ENCODE measurements at places on chromosomes 5 and 9. TPM values are rescaled to one million over a fixed set of nuclear protein-coding genes. Genes with fewer than 3 reads are reported as not detected.

The SLC25A46 gene
- total RNA-seq, result 79.6 TPM

The PCDHA1 gene
- total RNA-seq, result not detected

The TAF11L5 gene
- total RNA-seq, result not detected

The TMEM171 gene
- 34.0 TPM for total RNA-seq

The TYRP1 gene
- total RNA-seq, result not detected

The CKMT2 gene
- total RNA-seq, result 24.4 TPM

The FREM1 gene
- total RNA-seq, result 1.2 TPM

DNA sequence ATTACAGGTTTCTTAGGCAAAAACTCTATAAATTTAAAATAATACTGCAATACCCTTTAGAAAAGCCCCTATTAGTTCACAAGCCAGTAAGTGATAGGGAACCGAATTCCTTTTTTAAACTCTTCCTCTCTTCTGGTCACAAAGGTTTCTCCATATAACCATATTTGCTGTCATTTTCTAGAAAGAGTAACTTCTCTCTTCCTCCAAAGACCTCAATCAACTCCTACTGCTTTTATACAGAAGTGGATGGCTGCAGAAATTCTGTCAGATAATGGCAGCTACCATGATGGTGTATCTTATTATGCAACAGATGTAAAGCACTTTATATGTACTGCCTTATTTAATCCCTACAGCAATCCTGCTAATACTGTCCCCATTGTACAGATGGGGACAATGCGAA lies 6.2 kb downstream of the TUT7 start:
- DNase-seq, result no peak

GRCh38 chr5:94086194-94086593 lies 344.8 kb upstream of the POU5F2 start:
- no peak for DNase-seq

- DNase-seq, result no peak
Observed at GRCh38 chr5:95403996-95404395, 12.8 kb downstream of the FAM81B start.

DNA sequence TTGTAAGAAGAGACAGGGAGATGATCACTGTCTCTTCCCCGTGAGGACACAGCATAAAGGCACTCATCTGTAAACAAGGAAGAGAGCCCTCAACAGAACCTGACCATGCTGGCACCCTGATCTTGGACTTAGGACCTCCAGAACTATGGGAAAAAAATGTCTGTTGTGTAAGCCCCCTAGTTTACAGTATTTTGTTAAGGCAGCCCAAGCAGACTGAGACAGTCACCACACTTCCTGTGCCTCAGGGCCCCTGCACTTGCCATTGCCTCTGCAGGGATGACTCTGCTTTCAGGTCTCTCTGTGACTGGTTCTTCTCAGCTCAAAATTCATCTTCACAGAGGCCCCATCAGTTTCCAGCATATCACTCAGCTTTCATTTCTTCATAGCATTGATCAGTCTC lies 372.1 kb downstream of the TLE1 start:
- DNase-seq, result no peak

DNA sequence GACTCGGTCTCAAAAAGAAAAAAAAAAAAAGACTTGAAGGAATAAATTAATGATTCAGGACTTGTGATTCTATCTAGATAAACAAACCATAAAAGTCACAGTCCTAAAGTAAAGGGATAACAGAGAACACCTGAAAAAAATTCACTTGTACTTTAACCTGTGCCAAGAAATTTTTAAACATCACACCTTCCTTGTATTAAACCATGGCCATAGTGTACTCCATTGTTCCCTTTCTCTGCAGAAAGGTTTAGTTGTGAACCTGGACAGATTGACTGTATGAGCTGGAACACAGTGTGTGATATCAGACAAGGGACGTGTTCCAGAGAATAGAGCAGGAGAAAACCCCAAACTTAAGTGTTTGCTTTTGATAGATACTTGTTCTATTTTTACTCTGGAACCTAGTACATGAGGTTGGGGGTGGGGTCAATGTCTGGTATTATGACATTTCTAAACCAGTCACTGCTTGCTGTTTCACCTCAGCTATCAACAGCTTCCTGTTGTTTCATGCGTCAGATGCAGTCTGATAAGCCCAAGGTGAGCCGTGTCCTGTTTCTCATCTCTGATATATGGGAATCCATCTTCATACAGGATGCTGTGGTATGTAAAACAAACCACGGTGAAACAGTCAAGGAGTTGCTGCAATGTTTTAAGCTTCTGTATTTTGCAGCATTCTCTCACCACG lies 62.5 kb upstream of the ITGA1 start:
- DNase-seq, result no peak

DNA sequence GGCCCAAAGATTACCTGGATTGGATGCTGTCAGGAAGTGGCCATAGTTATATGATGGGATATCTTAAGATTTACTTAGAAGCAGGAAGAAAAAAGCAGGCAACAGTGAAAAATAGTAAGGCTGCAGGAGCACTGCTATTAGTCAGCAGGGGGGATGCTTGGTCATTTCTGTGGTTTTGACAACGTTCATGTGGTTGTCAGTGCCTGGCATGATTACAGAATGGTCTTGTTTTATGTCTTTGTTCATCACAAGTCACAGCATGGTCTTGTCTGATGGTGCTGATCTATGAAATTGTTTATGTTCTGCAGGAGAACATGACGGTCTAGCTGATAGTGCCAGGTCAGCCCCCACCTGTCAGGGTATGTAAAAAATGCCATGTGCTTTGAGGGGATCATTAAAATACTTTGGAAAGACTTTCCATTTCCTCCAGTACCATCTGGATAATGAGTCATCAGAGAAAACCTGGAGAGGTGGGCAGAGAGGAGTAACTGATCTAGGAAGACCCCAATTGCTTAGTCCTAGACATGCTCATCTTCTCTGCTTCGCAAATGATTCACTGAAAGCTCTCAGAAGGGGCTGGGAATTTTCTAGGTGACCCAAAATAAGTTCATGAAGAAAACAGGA lies 48.5 kb downstream of the PLGRKT start:
- DNase-seq, result no peak

DNA sequence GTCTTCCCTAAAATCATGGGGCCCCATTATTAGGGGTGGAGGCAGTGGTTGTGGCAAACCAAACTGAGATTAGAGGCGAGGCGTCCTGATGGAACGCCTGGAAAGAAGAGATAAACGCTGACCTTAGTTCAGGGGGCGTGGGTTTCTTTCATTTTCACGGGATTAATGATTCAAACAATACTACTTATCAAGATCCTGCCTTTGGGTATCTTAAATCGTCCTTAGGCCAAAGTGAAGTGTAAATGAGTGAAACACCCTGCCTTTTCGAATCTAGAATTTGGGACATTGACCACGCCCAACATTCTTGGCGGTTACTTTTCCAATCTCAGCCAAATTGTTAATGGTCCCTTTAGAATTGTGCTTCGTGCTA lies 1.0 kb upstream of the UBTD2 start:
- no peak for DNase-seq

DNA sequence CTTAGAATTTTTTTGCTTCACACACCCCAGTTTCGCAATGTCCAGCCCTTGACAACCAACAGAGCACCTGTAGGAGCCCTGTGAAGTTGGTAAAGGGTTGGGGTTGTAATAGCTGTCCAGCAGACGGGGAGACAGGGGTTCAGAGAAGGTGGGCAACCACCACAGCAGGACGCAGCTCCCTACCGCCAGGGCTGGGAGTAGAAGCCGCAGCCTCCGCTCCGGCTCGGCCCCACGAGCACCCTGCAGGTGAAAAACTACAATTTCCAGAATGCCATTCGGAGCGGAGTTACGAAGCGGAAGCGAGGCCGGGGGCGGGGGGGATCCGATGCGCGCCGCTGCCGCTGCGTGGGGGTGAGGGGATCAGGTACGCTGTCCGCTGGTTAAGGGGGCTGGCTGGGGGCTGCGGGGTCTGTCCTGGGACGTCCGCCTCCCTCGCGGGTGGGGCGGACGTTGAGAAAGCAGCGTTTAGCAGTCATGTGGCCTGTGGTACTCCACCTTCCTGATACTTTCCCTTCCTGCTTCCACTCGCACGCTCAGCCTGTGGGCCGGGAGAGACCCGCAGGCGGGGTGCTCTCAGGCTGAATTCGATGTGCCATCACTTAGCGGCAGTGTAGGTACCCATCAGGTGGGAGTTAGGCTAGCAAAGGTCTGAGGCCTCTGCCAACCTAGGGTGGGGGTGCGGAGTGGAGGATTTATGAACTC lies at the start of gene TRMT10B:
Gene TRMT10B, plus strand, starts transcription at position 317 of the 702 bp plus-strand sequence. CDS start 8,127 bp downstream, outside the sequence.
- DNase-seq, result peak; percentile 45

DNA sequence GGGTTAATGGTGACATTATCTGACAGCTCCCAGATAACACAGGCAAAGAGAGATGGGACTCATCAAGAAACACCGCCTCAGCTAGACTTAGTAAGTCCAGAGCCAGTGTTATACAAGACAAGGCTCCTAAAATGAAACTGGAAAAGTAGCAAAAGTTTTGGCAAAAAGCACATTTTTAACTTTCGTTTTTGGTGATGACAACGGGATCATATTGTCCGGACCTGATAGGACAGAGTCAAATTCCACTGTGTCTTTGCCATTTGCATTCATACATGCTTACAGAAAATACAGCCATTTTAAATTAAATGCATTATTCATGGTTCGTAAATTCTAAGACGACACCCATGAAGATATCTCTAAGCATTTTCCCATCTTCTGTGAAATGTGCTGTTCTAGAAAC lies 152.1 kb downstream of the CRB2 start:
- DNase-seq, result no peak

DNA sequence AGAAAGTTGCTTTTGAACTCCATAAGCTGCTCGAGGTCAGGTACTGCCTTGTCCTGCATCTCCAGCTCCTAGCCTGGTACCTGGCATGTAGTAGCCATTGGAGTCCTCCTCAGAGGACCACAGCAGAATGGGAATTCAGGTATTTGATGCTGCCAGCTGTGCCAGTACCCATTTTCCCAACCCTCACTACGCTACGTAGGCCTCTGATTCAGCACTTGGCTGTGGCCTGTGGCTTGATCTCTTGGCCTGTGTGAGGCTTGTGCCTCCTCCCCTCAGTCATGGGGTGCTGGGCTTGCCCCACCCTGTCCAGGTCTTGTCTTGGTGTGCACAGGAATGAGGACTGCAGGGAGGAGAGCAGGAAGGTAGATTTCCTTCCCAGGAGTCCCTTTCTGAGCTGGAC lies 11.8 kb downstream of the OTULIN start:
- no peak for DNase-seq
